ENCODE measurements at places on chromosomes 5 and 9.

DNA sequence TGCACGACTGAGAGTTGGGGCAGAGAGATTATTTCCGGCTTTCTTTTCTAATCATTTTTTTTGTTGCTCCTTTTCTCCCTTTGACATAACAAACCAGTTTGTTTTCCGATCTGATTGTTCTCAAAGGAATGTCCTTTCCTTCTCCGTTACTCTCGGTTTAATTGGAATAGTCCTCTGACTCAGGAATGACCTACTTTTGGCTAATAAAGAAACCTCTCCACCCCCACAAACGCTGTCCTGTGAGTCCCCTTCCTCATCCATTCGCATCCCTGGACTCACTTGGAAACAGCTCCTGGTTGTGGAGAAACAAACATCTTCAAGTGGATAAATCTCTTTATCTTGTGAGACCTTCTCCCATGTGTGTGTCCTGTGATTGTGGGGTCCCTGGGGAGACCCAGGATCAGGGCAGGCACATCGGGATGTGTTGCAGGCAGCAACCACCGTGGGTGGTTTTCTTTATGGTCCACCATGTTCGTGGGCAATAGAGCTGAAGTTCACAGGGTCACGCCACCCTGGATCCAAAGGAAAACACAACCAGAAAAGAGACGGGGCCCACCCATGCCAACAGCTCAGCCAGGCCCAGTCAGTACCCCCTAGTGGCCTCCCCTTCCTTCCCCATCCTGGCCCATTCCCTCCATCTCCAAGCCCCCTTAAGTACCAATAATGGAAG, 45.2 kb upstream of the NEK6 start:
- DNase-seq = peak; percentile 34

- DNase-seq = no peak
Observed at GRCh38 chr5:179123491-179124272, 63.5 kb downstream of the ZNF354C start.

DNA sequence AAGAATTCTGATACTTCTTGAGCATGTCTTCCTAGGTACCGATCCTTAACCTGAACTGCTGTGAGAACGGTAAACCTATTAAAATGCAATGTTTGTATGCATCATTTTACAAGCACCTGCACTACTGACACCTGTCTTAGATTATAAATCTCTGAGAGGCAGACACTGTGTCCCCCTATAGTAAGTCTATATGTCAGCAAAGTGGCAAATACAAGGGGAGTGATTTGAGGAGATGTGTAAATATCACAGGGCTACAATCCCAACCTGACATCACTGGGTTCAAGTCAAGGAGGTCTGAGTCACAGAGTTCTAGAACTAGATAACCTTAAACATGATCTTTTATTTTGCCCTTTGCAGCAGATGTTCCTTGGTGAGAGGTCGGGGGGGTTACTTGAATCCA, 64.1 kb downstream of the ANKH start:
- DNase-seq = no peak

- peak; percentile 40 for DNase-seq
Observed at GRCh38 chr9:113634596-113635515, 171.3 kb downstream of the RGS3 start.

DNA sequence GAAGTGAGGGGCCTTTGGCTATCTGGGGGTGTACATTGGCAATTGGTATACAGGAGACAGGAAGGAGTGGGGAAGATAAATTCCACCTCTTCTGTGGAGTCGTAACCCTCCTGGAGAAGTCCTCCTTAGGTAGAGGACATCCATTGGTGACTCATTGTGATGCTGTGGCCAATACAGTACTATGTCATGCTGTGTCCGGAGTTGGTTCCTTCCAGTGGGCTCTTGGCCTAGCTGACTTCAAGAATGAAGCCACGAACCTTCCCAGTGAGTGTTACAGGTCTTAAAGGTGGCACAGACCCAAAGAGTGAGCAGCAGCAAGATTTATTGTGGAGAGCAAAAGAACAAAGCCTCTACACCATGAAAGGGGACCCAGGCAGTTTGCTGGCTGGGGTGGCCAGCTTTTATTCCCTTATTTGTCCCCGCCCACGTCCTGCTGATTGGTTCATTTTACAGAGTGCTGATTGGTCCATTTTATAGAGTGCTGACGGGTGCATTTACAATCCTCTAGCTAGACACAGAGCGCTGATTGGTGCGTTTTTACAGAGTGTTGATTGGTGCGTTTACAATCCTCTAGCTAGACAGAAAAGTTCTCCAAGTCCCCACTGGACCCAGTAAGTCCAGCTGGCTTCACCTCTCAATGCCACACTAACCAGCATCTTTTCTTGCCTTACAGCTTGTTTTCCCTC, 37.3 kb upstream of the FBP1 start:
- DNase-seq = no peak

DNA sequence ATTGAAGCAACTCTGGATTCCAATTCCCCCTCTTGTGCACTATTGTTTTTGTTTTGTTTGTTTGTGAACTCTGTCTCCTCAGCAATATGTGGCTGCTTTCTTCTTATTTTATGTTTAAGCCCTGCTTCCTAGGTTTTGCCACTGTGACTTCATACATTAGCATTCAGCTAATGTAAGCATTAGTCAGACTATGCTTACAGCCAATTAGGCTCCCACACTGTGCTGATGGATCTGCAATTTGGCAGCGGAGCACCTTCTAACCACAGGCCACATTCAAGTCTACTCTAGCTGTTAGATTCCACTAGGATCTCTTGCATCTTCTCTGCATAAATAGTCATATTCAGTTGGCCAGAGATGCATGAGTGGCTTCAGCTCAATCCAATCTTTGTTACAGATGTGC, 9.6 kb upstream of the BICD2 start:
- DNase-seq = no peak

DNA sequence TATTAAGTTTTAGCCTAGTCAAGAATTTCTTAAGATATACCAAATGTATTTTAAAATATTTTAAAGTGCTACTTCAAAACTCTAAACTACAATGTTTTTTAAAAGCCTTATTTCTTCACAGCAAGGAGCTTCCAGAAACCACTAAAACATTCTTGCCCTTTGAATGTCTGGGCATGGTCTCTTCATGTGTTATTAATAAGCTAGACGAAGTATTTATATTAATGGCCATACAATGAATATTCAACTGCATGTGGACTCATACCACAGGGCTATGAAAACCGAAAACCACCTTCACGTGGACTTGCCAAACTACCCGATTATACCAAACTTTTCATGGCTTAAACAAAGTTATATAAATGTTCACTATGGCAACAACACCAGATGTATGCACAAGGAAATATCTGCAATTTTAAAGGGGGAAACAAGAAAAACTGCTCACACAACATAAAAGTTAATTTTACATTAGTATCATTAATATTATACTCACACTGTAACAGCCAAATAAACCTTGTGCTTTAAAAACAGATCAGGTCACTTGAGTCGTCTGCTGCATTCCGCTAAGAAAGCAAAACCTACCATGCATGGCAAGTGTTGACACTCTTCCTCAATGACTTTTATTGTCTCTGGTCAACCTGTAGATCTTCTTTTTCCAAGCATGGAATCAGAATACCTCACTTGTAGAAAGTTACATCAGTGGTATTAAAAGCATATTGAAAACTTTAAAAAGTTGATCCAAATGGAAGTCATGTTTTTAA, 246.3 kb downstream of the BNC2 start:
- no peak for DNase-seq

- no peak for DNase-seq
Observed at GRCh38 chr5:133777951-133778350, 165.6 kb upstream of the FSTL4 start.

Measured in tibial artery (tissue), 4 donors.